ENCODE measurements at places on chromosomes 12 and 14.

GRCh38 chr12:89235189-89235993 lies 116.9 kb downstream of the DUSP6 start:
- no peak for DNase-seq

DNA sequence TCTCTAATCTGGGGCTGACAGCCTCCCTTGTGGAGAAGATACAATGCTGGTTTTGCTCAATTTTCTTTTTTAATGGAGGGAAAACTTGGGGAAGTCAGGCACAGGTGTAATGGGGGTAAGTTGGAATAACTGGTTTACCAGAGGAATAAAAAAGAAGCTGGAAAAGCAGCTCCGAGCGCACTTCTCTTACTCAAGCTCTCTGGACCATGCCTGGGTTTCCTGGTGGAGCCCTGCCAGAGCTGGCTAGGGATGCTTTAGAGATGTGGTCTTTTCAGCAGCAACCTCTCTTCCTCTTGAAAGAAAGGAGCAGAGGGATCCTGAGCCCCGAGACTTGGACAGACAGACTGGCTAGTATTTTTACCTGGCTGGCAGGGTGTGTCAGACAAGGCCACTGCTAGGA lies 3.9 kb upstream of the KCNA5 start:
- no peak for DNase-seq

GRCh38 chr12:19688532-19688931 lies 249.2 kb downstream of the AEBP2 start:
- no peak for DNase-seq

- no peak for DNase-seq
These were observed 23.6 kb downstream of the ABCB9 start for GRCh38 chr12:122942637-122943036.

DNA sequence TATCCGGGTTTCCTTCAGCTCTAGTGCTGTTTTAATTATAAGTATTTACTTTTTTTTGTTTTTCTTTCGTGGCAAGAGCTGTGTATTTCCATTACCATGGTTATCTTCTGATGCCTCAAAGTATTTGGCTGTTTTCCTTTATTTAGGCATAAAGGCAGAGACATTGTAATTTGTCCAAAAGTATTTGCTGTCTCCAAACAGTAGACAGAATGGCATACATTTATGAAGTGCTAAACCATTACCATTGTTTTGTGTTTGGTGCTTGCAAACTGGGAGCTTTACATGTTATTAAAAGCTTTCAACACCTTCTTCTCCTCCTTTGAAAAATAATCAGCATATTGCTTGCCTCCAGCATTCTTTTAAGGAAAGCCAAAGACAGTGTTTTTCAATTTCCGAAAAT lies 46.3 kb downstream of the FLRT2 start:
- no peak for DNase-seq

All from stimulated activated CD4-positive, alpha-beta T cell treated with anti-CD3 and anti-CD28 coated beads, Interleukin-1b, Interleukin-23, amount 100 ng/mL, for 1 hour (primary cell).